ENCODE measurements at places on chromosomes 1 and 21.
A peak's percentile ranks its signal among the peaks of the same experiment; 100 is the strongest.

GRCh38 chr1:49298304-49298703 lies 521.6 kb upstream of the BEND5 start:
- DNase-seq, result no peak

DNA sequence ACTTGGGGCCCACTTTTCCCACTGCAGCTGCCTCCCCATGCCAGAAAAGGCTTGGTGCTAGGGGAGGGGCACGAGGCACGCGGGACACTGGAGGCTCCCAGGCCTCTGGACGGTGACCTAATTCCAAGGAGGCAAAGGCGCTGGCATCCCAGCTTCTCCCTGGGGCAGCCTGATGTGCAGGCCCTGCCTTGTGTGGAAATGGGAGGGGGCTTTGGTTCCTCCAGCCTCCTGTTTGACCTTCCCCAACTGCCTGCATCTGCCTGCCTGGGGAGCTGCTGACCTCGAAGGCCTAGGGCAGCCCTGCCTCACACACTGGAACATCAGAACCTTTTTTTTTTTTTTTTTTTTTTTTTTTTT lies 39.9 kb downstream of the KIAA1614 start:
- no peak for DNase-seq

- DNase-seq, result no peak
Measured at GRCh38 chr1:225689882-225690459, 37.0 kb upstream of the ENAH start.

GRCh38 chr1:109877317-109877771 lies 33.3 kb upstream of the CSF1 start:
- DNase-seq, result no peak

DNA sequence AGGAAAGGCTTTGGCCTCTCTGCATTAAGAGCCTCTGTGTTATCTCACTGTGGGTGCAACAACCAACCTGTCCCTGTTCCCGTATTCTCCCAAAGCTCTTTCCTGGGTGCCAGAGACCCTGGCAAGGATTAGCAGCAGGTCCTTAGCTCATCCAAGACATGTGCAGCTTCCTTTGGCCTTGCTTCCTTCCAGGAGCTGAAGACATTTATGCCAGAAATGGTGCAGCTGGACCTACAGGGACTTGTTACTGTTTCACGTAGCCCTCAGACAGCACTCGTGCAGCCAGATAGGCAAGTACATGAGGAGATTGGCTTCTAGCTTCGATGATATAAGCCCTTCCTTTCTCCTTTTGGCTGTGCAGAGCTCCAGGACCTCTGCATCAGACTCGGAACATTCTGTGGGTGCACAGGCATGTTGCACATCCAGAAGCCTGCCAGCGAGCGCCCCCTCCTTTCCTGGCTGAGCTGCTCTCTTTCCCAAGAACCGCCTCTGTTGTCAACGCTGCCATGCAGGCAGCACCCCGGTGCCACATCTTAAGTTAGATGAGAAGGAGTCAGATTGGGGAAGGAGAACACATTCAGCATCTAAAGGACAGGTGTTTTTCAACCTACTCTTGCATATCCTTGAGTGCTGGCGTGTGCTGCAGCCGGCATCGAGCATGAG lies 284.5 kb upstream of the PLXNA2 start:
- no peak for DNase-seq

- DNase-seq, result no peak
Measured at GRCh38 chr21:33963848-33964555, 48.4 kb upstream of the ATP5PO start.

GRCh38 chr1:70431874-70432273 lies 20.8 kb downstream of the CTH start:
- no peak for DNase-seq

DNA sequence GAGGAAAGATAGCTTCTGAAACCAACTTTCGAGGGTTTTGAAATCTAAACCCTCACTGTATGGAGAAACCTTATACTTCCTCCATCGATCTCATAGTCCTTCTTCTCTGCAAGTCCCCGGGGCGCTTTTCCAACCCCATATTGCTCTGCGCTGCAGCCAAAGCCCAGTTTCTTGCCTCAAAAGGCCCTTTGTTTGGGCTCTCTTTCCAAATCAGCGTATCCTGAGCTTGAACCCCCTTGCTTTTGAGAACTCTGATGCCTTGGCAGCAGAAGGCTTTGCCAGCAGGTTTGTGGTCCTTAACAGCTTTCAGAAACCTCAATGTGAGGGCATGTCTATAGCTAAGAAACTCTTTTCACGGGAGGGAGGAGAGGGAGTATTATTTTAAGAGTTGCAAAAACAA lies 21.6 kb downstream of the PLPP3 start:
- DNase-seq, result no peak

DNA sequence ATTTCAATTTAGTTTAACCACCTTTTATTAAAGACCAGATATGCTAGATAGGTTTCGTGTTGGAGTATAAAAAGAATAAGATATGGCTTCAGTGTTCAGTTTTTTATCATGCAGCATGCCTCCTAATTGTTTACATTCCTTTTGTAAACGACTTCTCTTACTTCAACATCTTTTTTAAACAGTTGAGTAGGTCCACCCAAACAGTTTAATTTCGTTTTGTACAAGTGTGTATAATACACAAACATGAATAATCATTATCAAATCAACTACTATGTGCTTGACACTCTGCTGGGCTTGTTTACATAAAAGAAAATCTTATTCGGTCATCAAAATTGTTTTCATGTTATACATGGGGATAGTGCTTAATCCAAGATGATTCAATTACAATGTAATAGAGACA lies 906.3 kb upstream of the ADGRL4 start:
- no peak for DNase-seq

- DNase-seq, result no peak
Measured at GRCh38 chr1:167808690-167809089, 86.9 kb downstream of the MPZL1 start.

DNA sequence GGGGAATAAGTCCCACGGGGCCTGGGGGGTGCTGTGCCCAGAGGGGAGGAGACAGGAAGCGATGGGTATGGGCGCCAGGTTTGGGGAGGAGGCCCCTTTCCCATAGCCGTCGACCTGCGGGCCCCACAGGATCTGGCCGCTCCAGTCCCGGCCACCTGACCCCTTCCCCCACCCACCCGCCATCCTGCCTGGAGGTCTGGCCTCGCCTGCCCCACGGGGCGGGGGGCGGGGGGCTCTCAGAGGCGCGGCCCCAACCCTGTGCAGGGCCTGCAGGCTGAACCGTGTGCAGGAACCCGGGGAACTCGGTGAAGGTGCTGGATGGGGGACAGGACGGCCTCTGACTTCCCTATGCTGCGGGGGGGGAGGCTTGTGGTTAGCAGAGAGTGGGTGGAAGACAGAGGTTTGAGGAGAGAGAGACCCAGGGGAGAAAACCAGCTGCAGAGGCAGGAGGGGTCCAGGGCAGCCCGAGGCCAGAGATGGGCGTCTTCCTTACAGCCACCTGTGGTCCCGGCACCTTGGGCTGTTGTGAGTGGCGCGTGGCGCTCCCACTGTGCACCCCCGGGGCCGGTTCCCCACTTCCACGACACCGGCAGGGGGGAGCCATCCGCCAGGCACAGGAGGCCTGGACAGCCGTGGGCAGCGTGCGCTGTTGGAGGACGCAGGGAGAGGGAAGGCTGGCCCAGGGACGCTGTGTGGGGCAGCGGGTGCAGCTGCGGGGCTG lies 2.5 kb upstream of the TNFRSF18 start:
- DNase-seq, result peak; percentile 41

- no peak for DNase-seq
Measured at GRCh38 chr1:225961659-225962439, 20.8 kb upstream of the LEFTY2 start.

Data from T-cell (primary cell).